Stimulated activated CD4-positive, alpha-beta T cell treated with anti-CD3 and anti-CD28 coated beads, Interleukin-15, amount 100 ng/mL, for 1 hour (primary cell): ENCODE measurements at places on chromosomes 2 and 18.

- no peak for DNase-seq
These were observed at the start of gene RND3 for GRCh38 chr2:150487537-150488429. Gene RND3 (minus strand): TSS chr2:150487667. CDS start chr2:150487417, 250 bp downstream.

DNA sequence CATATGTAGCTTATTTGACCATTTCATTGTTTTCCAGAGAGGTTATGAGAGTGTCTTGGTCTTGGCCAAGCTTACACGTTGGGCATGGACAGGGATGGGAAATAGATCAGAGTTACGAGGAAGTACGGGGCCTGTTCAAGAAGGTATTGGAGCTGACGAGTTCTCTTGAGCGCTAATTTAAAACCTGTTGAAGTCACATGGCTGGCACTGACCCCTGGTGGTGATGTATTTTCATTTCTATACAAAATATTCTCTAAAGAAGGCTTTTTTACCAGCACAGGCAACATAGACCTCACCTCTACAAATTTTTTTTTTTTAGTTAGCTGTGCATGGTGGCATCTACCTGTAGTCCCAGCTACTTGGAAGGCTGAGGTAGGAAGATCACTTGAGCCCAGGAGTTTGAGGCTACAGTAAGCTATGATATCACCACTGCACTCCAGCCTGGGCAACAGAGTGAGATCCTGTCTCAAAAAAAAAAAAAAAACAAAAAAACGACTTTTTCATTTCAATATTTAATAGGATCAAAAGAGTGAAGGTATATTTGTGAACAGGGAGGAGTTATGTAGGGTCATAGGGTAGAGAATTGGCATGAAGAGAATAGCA lies 19.6 kb downstream of the UGP2 start:
- peak; percentile 19 for DNase-seq

- no peak for DNase-seq
These were observed 253.0 kb upstream of the CNTNAP5 start for GRCh38 chr2:123771928-123772632.

DNA sequence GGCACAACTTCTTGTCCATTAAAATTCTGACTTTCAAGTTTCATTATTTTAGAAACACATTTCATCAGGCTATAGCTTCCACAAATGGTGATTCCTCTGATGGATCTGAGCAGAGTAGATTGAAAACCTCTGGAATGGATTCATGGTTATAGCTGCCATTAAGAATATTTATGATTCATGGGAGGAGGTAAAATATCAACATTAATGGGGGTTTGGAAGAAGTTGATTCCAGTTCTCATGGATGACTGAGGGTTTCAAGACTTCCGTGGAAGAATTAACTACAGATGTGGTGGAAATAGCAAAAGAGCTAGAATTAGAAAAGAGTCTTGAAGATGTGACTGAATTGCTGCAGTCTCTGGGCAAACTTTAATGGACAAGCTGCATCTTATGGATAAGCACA lies 797.4 kb downstream of the SUCLG1 start:
- no peak for DNase-seq

GRCh38 chr2:229725716-229726574 lies 11.6 kb upstream of the DNER start:
- no peak for DNase-seq

GRCh38 chr18:48575301-48575657 lies 36.4 kb downstream of the CTIF start:
- no peak for DNase-seq

DNA sequence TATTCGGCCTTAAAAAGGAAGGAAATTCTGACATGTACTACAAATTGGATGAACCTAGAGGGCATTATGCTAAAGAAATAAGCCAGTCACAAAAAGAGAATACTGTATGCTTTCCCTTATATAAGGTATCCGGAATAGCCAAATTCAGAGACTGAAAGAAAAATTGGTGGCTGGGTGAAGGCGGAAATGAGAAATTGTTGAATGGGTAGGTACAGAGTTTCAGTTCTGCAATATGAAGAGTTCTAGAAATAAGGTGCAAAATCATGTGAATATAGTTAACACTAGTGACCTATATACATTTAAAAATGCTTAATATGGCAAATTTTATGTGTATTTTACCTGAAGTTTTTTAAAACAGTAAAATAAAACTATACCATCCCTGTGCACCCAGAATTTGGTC lies 43.1 kb downstream of the RMP24 start:
- DNase-seq, result no peak

DNA sequence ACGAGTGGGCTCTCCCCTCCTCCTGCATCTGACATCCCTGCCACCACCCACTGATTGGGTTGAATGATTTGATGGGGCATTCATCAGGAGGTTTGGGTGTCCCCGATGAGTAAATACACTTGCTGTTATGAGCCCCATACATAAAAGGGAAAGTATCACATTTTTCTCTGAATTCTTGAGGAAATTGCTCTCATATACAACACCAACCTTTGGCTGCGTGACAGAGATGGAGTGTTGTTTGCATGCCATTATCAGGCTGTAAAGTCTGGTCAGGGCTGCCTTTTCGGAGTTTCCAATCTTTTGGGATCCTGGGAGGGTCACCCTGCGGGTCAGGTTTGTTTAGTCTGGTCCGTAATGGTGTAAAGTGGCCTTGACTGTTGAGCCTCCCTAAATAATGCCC lies 227.9 kb upstream of the SPRED2 start:
- DNase-seq, result no peak

GRCh38 chr18:14748496-14748895 lies 524 bp downstream of the ANKRD30B start:
- no peak for DNase-seq

DNA sequence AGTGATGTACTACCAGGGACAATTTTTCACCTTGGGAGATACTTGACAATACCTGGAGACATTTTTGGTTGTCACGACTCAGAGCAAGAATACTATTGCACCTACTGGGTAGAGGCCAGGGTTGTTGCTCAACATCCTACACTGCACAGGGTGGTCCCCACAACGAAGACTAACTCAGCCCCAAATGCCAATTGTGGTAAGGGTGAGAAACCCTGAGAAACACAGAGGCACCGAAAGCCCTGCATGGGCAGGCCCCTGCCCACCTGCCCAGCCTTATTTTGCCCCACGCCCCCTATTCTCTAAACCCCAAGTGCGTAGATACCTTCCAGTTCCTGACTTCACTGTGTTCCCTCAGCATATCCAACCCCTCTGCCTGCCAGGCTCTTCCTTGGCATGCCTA lies 163.1 kb upstream of the PKDCC start:
- no peak for DNase-seq

DNA sequence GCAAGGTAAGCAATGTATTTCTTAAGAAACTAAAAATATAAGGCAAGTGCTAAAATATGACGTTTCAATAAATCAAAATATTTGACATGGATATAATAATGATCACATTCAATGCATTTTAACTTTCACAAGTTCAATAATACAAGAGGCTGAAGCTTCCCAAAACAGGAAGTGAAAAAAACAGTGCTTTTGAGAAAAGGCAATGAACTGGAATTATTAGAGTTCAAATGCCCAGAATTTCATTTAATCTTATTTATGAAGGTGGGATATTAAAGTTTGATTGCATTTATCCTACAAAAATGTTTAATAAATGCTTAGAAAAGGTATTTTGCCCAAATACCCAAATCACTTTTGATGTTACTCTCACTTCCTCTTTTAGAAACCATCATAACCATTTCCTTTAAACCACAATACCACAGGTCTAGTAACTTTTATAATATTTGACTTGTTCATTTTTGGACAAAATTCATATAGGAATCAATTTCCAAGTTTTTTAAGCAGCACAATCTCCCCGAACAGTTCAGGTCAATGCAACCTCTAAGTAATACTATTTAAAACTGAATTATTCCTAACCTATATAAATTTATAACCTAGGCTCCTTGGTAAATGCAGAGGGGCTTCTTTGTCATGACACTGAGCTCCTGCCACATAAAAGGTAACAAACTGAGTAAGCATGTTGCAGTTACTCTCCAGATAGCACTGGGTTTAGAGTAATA lies 2.1 kb downstream of the NCKAP1 start:
- DNase-seq, result no peak

- DNase-seq, result no peak
These were observed 33.7 kb downstream of the LYPD1 start for GRCh38 chr2:132636346-132636745.

DNA sequence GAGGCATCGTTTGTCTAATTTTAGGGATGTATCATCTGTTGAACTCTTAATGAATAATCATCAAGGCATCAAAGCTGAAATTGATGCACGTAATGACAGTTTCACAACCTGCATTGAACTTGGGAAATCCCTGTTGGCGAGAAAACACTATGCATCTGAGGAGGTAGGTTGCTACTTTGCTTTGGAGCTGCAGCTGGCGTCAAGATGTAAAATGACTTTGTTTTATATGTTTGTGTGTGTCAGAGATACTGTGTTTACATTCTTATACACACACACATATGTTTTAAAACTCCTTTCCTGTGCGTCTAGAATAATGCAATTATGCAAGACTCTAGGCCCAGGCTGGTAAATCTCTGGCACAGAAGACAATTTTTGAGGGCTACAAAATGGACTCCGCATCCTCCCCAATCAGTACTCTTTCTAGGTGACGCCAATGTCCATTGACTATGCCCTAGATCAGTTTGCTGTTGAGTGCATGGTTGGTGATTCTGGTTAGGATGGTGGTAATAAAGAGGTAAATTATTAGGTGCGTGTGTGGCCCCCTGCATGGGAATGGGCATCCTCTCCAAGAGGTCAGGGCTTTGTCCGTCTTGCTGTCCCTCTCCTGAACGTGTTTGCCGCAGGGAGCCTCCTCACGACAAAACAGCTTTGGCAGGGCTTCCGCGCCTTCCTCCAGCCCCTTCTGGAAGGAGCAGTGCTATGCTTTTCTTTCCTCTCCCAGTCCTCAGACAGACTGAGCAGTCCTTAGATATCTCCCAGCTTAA lies 68.2 kb upstream of the EML6 start:
- no peak for DNase-seq

- no peak for DNase-seq
These were observed 2.4 kb downstream of the MRPL33 start for GRCh38 chr2:27773959-27774358.
